Karpas-422 (cell line): ENCODE measurements at places on chromosomes 3 and 15. TPM values are rescaled to one million over a fixed set of nuclear protein-coding genes. Genes with fewer than 3 reads are reported as not detected.
A peak's percentile ranks its signal among the peaks of the same experiment; 100 is the strongest.

GABRR3 gene
- not detected in 2 replicates for total RNA-seq

DNA sequence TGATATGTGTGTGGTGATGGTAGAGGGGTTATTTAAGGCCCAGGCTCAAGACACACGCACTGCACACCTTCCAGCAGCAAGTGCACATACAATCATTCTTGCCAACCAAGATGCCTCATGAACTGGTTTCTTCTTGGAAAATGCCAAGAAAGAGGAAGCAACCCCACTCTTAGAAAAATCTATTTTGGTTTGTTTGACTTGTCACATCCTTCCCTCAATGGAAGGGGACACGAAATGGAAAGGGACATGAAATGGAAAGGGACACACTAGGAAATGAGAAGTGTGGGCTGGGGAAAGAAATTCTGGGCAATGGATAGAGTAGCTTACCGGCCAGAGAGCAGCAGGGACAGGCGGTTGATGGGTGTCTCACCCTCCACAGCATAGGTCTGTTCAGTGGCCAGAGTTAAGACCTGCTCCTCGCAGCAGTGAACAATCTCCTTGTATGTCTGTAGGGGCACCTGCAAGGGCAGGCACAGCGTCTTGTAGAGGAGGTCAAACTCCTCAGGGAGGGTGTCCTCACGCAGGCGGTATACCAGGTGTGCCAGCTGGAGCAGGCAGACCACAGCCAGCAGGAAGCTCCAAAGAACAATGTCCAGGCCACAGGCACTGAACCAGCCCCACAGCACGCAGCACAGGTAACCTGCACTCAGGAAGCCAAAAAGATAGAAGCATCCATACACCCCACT is 640 bp downstream of the POPDC2 start:
- no peak for DNase-seq

DNA sequence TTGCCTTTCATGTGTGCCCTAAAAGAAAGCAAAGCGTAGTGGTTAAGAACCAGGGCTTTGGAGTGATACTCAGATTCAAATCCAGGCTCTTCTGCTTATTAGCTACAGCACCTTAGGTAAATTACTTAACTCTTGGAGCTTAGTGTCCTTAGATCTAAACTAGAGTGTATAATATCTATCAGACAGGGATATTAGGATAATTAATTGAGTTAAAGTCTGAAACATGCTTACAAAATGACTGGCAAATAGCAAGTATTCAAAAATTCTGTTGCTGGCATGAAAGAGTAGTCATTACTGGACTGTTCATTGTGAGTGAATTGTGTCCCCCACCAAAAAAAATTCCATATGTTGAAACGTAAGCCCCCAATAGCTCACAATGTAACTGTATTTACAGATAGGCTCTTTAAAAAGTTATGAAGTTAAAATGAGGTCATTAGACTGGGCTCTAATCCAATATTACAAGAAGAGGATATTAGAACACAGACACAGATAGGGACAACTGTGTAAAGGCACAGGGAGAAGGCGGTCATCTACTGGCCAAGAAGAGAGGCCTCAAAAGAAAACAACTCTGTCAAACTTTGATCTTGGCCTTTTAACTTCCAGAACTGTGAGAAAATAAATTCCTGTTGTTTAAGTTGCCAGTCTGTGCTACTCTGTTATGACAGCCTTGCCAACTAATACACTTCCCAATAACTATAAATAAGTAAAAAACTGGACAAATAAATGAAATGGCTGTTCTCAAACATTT is 60.4 kb upstream of the LRRC3B start:
- DNase-seq: no peak

- peak; percentile 50 for DNase-seq
These were observed 44.8 kb downstream of the CMTM8 start for GRCh38 chr3:32283304-32283703.

P2RY14 gene
- not detected in 2 replicates for total RNA-seq

DNA sequence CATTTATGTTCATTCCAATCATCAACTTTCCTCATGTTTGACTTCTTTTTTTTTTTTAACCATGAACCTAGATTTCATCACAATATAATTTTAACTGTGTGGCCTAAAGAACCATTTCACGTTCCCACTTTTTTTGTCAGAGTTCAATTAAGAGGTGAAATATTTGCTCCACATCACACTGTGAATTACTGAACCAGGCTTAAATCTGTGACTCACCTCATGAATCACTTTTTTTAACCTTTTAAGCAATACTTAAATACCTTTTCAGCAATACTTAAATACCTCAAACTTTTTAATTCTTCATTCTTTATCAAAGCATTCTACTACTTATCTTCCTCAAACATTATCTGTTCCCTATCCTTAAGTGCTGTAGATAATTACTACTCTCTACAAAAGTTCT is 137.6 kb downstream of the SI start:
- no peak for DNase-seq

DNA sequence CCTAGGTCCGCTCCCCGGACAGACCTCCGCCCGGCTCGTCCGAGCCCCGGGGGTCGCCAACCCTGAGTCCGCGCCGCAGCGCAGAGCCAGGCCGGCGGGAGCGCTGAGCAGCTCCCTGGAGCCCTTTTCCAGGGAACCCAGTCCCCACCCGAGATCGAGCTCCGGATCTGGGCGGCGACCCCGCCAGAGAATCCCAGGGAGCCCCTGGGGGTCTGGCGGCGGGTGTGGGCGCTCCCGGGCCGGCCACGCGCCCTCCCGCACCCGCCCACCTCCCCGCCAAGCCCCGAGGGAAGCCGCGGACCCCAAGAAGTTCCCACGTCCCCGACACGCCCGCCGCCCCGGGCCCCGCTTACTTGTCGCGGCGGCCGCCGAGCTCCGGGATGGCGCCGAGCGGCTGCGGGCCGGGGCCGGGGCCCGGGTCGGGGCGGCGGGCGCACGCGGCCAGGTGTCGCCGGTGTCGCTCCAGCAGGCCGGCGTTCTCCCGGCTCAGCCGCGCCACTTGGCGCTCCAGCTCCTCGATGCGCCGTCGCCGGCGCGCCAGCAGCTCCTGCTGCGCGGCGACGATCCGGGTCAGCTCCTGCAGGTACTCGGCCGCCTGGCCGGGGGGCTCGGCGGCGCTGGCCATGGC is 137.7 kb downstream of the NUP210 start:
- DNase-seq: no peak

DNA sequence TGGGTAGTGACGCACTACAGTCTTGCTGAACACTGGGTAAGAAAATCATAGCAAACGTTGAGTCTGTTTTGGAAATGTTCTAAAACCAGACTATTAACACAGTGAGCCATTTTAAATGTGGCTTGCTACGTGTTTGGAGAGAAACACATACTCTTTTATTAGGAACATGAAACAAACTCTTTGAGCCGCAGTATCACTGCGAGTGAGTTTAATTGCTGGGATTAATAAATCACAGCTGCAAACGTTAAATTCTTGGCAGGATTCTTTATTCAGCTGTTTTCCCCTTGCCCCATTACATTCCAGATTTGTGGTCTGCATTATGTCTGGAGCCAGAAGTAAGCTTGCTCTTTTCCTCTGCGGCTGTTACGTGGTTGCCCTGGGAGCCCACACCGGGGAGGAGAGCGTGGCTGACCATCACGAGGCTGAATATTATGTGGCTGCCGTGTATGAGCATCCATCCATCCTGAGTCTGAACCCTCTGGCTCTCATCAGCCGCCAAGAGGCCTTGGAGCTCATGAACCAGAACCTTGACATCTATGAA is 33.6 kb downstream of the BTD start:
- DNase-seq: no peak

PTH1R gene
- total RNA-seq: not detected in 2 replicates

- DNase-seq: no peak
These were observed 35.8 kb downstream of the ZNF710 start for GRCh38 chr15:90036806-90037510.

FOXB1 gene
- not detected in 2 replicates for total RNA-seq

- no peak for DNase-seq
These were observed 30.9 kb downstream of the DAG1 start for GRCh38 chr3:49500732-49501609.

DNA sequence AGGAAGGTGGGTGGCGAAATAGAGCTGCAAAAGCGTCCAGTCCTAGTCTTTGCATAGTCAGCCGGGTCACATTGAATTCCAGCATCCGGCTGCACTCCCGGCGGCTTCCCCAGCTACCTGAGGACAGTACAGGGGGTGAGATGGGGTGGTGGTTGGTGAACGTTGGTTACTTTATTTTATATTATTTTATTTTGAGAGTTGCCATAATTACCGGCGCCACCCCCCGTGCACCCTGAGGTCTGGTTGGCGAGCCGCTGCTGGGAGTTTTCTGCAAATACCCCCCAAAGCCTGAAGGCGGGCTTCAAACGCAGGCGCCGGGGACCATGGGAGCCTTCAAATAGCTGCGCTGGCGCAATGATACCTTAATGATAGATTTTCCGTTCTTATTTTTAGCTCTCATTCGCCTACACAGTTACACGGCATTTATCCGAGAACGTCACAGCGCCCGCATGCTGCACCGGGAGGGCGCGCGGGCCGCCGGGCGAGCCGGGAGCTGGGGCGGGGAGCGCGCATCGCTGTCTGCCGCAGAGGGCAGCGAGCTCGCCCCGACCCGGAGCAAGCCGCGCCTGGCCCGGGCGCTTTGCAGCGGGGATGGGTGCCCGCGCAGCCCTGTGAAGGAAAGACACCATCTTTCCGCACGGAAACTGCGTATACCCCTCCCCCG is 756 bp upstream of the RASGRF1 start:
- peak; percentile 84 for DNase-seq

C3orf49 gene
- total RNA-seq: not detected in 2 replicates

DNA sequence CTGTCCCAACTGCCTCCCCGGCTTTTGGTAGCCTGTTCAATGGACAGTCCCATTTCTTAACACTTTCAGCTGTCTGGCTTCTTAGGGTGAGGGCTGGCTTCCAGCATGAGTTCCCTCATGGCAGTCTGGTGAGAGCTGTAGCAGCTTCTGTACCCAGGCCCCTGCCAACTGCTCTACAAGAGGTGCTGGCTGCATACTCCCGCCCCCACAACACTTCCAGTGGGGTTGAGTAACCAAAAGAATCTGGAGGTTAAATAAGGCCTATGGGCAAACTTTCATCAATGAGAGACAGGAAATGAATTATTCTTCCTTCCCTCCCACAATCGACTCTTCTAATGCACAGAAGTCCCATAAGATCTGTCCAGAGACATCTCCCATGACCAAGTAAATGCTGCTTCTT is 145.0 kb downstream of the NEK10 start:
- DNase-seq: no peak

DNA sequence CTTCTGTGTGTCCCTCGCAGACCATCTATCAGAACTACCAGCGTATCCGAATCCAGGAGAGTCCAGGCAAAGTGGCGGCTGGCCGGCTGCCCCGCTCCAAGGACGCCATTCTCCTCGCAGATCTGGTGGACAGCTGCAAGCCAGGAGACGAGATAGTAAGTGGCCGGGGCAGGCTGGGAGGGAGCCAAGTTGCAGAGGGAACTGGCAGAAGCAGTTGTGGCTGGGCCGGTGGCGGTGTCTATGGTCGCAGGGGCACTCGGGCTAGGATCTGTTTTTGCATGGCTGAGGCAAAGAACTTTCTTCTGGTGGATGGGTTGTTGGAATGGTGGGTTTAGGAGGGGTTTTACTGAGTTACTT is 10.1 kb downstream of the MCM2 start:
- no peak for DNase-seq

GRCh38 chr15:99076555-99077308 is 28.1 kb upstream of the SYNM start:
- DNase-seq: peak; percentile 87

DNA sequence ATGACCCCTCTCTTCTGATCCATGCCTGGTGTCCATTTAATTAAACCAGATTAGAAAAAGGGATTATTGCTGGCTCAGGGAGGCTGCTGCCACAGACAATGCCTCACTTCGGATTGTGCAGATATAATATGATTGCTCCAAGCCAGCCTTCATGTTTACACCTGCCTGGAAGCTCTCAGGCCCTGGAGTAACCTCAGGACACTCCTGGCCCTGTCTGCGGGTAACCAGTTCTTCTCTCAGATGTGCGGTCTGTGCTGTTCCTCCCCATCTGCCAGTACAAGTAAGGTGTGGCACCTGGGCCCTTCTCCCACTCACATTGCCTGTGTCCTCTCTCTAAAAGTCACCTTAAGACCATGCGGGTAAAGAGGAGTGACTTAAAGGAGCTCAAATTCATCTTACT is 8.8 kb upstream of the GOLGA8J start:
- no peak for DNase-seq

DNA sequence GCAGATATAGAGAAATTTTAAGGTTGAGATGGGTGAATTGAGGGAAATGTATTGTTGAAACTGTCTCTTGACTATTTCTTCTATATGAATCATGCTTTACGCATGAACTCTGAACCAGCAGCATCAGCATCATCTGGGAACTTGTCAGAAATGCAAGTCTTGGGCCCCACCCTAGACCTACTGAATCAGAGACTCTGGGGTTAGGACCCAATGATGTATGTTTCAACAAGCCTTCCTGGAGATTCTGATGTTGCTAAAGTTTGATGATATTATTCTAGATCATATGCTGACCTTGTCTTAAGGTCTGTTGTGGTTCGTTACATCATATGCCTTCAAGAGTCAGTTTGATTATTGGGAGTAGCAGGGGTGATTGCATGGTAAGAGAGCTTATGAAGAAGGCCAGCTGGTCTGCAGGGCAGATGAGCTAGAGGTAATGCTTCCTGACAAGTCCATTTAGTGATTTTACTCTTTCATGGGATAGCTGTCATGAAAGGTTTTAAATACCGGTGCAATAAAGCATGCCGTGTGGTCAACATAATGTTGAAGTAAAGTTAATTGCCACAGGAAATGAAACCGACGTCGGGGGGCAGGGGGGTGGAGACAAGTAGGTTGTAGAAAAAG is 152.4 kb upstream of the MRPL3 start:
- DNase-seq: no peak

- DNase-seq: no peak
These were observed 87.2 kb downstream of the SLCO3A1 start for GRCh38 chr15:91940496-91941381.

- DNase-seq: no peak
These were observed 382.4 kb upstream of the GBE1 start for GRCh38 chr3:82143661-82144412.

DNA sequence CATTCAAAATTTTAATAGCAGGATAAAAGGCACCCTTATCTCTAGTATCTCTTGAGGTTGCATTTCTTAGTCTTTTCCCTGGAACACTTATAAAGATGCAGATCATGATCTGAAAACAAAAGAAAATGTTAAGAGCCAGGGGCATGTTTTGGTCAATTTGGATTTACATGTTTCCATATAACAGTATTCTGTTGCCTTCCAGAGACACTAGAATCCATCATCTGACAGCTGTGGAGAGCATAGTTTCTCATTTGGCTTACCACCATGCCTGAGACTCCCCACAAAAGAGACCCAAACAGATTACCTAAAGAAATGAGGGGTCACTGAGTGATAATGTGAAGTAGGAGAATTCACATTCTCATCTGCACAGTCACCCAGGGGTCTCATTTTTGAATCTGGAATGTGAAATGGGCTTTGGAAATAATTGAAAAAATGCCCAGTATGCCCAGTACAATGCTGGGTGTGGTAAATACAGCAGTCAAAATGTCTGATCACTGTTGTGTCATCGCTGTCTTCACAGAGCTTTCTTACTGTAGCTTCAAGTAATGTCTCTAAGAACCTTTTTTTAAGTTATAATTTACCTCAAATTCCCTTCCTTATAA is 79.9 kb upstream of the ZBTB20 start:
- DNase-seq: no peak

RPSA gene
- total RNA-seq: 2,449 and 2,497 TPM in 2 replicates

- no peak for DNase-seq
These were observed 15.9 kb downstream of the ABTB1 start for GRCh38 chr3:127688416-127689265.

GRCh38 chr3:11143476-11143875 is 10.8 kb upstream of the HRH1 start:
- DNase-seq: no peak
